ENCODE measurements at places on chromosomes 6 and 20. TPM values are rescaled to one million over a fixed set of nuclear protein-coding genes. Genes with fewer than 3 reads are reported as not detected.

The TBC1D20 gene
- 20.6 TPM for total RNA-seq

The CAPN11 gene
- total RNA-seq: 0.26 TPM

The SDHAF4 gene
- 3.9 TPM for total RNA-seq

The SFTA2 gene
- total RNA-seq: not detected

The ARFGEF3 gene
- total RNA-seq: not detected

The SLC23A2 gene
- 18.0 TPM for total RNA-seq

All from T-helper 17 cell (primary cell).